ENCODE measurements at places on chromosomes 16 and 17. TPM values are rescaled to one million over a fixed set of nuclear protein-coding genes. Genes with fewer than 3 reads are reported as not detected.
A peak's percentile ranks its signal among the peaks of the same experiment; 100 is the strongest.

GRCh38 chr16:56300242-56300623 is 108.9 kb downstream of the GNAO1 start:
- peak; percentile 67 for DNase-seq

Gene SLC5A11
- not detected for total RNA-seq

Gene CARHSP1
- 156 TPM for total RNA-seq

Gene NPIPB13
- total RNA-seq, result 0.12 TPM

DNA sequence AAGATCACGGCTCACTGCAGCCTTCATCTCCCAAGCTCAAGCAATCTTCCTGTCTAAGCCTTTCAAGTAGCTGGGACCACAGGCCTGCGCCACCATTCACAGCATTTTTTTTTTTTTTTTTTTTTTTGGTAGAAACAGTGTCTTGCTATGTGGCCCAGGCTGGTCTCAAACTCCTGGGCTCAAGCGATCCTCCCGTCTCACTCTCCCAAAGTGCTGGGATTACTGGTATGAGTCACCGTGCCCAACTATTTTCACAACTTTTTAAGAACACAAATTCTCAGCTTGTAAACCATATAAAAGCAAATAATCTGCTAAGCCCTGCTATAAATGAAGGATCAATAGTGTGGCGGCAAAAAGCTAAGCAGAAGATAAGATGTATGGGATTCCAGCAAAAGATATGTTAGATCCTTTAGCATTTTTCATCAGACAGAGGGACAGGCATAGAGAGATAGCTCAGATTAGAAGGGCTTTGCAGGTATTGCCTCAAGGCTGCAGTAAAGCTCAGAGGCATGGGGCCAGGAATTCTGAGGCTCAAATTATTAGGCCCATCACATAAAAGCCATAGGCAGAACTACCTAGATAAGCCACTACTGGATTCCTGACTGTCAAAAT is 55.1 kb downstream of the EMP2 start:
- DNase-seq, result no peak

GRCh38 chr16:54173490-54173889 is 113.1 kb downstream of the IRX3 start:
- no peak for DNase-seq

Gene HAP1
- total RNA-seq, result not detected

DNA sequence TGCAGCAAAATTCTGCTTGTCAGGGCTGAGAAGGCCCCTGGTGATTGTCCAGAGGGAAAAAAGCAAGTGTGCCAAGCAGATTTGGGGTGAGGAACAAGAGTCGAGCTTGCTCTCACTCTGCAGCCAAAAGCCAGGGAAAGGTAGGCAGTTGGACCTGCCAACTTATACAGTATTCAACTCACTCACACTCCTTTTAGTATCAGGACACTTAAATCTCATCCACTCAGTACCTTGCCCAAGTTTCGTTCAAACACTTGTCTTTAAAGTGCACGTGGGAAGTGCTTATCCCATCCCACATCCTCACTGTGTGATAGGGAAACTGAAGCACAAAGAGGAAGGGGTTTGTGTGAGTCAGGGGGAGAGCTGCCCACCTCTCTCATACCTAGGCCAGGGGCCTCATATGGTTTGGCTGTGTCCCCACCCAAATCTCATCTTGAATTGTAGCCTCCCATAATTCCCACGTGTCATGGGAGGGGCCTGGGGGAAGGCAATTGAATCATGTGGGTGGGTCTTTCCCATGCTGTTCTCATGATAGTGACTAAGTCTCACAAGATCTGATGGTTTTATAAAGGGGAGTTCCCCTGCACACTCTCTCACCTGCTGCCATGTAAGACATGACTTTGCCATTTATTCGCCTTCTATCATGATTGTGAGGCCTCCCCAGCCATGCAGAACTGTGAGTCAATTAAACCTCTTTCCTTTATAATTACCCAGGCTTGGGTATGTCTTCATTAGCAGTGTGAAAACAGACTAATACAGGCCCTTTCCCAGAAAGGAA is 25.6 kb upstream of the CES5A start:
- DNase-seq, result no peak

DNA sequence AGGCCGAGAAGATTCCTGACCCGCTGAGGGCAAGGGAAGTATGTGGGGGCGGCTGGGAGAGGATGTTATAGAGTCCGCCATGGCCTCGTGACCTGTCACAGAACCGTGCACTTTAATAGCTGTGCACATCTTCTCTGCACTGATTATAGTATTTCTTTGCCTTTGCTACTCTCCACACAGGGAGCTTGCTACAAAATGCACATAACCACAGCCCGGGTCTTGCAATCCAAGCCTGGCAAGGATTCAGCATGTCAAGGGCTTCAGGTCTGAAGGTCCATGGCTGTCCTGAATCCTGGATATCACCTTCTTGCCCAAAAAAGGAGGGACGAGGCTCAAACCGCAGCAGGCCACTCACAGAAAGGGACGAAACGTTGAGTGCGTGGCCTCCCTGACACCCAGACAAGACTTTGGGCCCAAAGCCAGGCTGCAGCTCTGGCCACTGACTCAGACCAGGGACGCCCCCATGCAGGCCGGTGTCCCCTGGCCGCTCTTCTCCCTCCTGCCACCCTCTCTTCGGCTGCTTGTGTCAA is 43.7 kb downstream of the USP22 start:
- no peak for DNase-seq

DNA sequence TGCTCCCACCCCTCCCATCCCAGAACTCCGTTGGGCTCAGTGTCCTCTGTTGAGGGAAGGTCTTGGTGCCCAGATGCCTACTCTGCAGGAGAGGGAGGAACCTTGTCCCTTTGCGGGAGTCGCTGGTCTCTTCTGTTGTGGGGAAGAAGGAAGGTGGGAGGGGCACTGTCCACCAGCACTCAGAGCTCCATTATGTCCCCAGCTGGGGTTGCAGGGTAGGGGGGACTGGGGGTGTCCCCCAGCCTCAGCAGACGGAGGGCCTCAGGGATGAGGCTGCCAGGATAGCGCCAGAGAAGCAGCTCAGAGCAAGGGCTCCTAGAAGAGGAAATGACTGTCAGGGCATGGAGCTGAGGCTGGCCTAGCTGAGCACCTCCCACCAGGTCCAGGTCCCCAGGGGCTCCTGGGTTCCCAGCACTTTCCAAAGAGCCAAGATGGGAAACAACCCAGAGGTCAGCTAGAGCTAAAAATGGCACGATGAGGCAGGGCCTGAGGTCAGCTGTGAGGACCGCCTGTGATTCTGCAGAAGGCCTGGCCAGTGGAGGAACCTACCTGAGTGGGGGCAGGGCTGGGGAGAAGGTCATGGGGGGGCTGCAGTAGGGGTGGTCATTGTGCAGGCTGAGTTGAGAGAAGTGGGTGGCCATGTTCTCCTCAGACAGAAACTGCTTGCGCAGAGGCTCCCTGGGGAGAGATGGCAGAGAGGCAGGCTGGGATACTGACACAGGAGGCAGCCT is 893 bp downstream of the HCFC1R1 start:
- DNase-seq, result no peak

DNA sequence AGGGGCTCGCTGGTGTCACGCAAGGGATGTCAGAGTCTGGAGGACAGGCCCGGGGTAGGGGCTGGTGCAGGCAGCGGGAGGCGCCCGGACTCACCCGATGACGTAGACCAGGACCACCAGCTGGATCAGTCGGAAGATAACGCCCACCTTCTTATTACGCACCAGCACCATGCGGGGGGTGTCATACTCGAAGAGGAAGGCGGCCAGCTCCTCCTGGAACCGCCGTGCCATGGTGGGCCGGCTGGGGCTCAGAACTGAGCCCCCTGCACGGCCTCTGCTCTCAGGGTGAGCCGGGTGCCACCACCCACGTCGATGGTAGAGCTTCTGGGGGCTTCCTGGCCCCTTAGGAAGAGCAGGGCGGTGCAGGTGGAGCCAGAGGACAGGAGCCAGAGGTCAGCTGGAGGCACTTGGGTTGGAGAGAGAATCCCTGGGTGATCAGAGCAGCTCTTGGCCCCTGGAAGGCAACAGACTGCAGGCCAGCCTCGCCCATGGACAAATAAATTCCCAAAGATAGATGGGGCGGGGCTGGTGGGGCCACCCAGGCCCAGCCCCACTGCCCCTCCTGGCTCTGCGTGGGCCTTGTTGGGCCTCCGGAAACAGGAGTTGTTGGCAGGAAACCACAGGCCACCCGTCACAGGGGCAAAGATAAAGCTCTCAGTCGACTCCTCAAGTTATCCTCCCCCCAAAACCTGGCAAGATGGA is at the start of gene P2RX1:
Gene P2RX1, minus strand, starts transcription at position 471 of the 702 bp plus-strand sequence. Its CDS starts 240 bp downstream, at position 231.
- no peak for DNase-seq

DNA sequence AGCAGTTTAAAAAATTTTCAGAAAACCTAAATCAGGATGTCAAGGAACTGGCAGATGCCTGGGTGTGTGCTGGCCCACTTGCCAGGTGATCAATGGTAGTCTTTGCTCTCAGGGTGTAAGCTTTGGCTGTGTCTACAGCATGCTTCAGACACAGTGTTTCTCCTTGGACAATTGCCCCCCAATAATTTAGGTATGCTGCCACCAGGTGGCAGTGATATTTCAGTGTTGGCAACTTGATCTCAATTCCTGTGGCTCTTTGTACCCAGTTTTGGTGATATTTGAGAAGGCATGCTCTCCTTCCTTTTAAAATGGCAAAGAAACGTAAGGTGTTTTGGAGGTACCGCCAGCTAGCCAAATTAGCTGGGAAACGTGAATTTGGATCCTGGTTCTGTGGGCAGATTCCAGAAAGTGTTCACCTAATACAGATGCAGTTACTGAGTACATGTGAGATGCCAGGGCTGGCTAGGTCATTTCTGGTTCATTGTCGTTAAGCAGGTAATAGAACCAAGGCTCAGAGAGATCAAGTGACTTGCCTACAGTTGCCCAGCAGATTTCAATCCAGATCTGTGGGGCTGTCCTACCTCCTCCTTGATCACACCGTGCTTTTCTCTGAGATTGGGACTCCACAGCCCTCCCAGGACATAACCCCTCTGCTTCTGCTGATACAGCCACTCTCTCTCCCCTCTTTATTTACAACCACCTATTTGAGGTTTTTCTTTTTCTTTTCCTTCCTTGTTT is 155.6 kb upstream of the PLCG2 start:
- DNase-seq, result peak; percentile 43

- DNase-seq, result peak; percentile 15
These were observed 40.9 kb downstream of the DHRS7C start for GRCh38 chr17:9750524-9750923.

Gene TSPAN10
- 2.1 TPM for total RNA-seq

Gene TP53TG3
- 0.10 TPM for total RNA-seq

DNA sequence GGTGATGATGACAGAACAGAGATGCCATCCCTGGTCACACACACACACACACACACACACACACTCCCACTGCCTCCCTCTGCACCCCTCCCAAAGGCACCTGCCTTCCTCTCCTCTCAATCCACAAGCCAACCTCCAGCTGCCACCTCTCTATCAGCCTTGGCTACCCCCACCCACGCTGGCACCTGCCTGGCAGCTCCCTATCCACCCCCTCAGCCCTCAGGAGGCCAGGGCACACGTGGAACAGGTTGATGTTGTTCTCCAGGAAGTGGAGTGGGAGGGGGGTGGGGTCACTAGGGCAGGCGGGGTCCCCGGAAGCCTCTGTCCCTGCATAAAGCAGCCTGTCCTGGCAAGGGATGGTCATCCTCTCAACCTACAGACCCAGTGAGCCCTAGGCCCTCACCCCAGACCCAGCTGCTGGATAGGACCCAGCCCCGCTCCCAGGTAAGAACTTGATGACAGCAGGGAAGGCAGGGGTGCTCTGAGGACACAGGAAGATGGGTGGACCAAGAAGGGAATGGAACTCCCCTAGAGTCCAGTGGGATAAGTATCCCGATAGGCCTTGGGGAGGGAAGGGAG is at the start of gene GSDMA:
Gene GSDMA, plus strand, starts transcription at position 363 of the 579 bp plus-strand sequence. CDS start 2,684 bp downstream, outside the sequence.
- DNase-seq, result no peak

DNA sequence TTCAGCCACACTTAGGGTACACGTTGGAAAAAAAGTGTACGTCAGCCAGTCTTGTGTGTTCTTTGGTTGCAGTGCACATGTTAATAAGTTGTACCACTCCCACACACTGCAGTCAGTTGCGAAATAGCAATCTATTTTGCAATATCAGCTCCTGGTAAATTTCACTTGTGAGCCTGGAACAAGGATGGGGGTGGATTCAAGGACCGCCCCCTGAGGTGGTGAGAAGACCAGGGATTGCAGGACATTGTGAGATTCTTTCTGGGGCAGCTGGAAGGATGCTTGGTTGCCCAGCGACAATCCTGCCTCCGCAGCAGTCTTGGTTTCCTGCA is 78.6 kb upstream of the ZFHX3 start:
- no peak for DNase-seq

DNA sequence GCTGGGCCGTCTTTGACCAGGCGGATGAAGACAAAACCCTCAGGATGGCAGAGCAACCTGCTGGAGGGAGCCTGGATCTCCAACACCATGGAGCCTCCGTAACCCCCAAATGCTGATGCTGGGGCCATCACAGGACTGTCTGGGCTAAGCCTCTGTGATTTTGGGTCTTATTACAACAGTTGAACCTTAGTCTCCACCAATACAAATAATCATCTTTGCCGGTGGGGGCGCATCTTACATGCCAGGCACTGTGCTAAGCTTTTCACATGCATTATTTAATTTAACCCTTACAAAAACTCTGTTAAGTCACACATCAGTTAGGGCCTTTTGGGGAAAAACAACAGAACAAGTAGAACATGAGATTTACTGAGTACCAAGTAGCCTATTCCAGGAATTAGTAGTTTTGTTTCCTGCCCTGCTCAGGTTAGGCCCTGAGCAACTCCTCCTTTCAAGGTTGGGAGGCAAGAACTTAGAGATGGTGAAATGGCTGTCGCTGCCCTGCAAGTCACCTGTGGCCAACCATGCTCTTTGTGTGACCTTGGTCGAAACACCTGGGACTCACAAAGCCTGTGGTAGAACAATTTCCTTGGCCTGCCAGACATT is 8.9 kb upstream of the ITGAM start:
- no peak for DNase-seq

DNA sequence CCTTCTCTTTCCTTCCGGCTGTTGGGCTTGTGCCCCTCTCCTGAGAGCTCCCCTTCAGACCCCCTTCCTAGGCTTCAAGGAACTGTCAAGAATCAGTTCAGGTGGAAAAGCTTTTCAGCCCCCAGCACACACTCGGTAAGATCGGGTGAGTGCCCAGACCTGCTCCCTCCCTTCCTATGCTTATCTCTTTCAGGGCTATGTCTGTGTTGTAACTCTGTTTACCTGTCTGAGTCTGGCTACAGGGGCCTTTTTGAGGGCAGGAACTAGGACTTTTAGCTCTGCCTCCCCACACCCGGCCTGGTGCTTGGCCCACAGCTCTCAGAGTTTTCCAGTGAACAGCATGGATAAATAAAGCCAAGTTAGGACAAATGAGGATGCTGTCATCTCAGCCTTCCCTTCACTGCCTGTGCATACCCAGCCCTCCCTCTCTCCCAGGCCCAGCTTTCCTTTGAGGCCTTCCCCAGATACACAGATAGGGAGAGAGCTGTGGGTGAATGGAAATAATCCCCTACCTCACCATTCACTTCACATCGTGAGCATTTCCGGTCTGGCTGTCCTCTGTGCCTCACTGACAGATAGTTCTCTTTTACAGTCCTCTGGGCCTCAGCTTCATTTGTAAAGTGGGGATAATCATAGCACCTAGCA is 5.7 kb upstream of the MRPS23 start:
- DNase-seq, result no peak

Gene TERF2IP
- 42.8 TPM for total RNA-seq

Gene C16orf92
- not detected for total RNA-seq

- peak; percentile 67 for DNase-seq
These were observed at the start of gene NETO2 for GRCh38 chr16:47143677-47144558. Gene NETO2 (minus strand): TSS chr16:47143945. CDS start chr16:47143612, 333 bp downstream.

GRCh38 chr17:80297996-80298560 is 37.4 kb downstream of the RNF213 start:
- no peak for DNase-seq

All from RPMI7951 (cell line).